ENCODE measurements at places on chromosomes 3 and 15.

GRCh38 chr3:46628901-46629369 lies 16.6 kb downstream of the FAM240A start:
- DNase-seq: no peak

GRCh38 chr3:194880940-194881925 lies 195.6 kb downstream of the FAM43A start:
- no peak for DNase-seq

DNA sequence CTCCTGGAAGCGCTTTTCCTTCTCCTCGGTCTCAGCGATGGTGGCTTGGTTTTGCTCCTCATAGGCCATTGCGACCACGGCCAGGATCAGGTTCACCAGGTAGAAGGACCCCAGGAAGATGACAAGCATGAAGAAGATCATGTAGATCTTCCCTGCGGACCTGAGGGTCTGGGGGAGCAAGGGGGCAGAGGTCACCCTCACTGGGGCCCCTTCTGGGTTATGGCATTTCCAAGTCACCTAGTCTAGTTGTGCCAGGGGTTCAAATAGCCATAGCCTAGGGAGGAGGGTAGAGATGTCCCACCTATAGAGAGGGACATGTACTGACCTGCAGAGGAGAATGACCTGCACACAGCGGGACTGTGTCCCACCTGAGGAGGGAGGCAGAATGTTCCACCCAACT lies 43.5 kb downstream of the SCN5A start:
- DNase-seq: no peak

- no peak for DNase-seq
Measured at GRCh38 chr3:116050311-116050915, 394.9 kb downstream of the LSAMP start.

DNA sequence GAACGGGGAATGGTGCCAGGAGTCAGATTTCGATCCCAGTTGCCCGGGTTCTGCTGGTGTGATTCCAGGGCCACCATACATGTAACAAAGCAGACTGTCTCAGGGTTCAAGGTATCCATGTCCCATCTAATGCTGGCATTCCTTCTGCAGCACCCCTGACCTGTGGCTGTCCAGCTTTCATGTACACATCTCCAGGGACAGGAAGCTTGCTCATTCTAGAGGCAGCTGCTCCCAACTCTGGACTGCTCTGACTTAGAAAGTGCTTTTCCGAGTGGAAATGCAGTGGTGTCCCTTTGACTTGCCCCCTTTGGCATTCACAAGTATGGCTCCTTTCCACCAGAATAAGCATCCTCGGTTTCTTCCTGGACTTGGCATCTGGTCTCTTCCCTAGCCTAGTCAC lies 30.9 kb downstream of the PML start:
- DNase-seq: no peak

- DNase-seq: no peak
Measured at GRCh38 chr3:169774186-169774585, 990 bp downstream of the MYNN start.

DNA sequence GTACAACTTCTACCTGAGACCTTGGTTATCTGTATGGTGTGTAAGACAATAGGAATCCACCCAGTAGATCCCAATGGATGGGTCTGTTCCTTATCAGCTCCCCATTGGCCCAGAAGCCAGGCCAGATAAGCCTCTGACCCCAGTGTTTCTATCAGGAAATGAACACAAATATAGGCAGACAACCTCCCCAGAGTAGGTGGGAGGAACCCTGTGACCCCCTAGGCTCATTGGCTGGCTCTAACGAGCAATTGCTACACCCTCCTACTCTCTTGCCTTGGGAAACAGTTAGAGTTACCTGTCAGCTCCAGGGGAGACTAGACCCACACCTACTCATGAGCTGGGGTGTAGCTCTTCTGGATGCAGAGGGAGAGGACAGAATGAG lies 299.9 kb downstream of the UACA start:
- DNase-seq: no peak

GRCh38 chr3:127254730-127255129 lies 33.1 kb downstream of the PRR20G start:
- no peak for DNase-seq

DNA sequence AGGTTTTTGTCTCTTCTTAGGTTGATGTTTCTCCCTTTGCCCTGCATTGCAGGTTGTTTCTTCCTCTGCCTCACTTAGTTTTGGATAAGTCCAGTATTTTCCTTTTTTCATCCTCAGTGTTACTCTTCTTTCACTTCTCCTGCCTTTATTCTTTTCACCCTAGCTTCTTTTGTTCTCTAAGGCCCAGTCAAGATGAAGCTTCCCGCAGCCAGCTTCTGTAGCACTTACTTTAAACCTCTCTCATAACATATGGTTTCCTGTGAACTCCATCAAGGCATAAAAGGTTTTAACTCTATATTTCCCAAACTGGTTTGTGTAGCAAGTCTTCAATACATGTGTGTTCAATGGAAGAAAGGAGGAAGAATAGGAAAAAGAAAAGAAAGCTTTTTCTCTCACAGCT lies 54.1 kb downstream of the TP63 start:
- DNase-seq: no peak

DNA sequence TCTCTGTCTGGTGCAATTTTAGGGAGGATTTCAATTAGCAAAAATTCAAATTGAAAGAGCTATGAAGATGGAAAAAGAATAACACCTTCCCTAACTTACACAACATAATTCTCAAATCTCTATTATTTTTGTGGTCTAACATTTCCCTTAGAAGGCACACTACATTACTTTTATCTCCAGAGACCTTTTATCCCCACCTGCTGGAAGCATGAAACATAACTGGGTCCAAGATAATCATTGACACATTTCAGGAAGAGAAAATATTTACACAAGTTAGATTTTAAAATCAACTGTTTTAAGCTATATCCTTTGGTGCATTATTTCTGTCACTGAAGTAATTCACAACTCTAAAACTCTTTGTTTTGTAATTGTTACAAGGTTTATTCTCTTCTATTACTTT lies 779.5 kb downstream of the ROBO1 start:
- no peak for DNase-seq

DNA sequence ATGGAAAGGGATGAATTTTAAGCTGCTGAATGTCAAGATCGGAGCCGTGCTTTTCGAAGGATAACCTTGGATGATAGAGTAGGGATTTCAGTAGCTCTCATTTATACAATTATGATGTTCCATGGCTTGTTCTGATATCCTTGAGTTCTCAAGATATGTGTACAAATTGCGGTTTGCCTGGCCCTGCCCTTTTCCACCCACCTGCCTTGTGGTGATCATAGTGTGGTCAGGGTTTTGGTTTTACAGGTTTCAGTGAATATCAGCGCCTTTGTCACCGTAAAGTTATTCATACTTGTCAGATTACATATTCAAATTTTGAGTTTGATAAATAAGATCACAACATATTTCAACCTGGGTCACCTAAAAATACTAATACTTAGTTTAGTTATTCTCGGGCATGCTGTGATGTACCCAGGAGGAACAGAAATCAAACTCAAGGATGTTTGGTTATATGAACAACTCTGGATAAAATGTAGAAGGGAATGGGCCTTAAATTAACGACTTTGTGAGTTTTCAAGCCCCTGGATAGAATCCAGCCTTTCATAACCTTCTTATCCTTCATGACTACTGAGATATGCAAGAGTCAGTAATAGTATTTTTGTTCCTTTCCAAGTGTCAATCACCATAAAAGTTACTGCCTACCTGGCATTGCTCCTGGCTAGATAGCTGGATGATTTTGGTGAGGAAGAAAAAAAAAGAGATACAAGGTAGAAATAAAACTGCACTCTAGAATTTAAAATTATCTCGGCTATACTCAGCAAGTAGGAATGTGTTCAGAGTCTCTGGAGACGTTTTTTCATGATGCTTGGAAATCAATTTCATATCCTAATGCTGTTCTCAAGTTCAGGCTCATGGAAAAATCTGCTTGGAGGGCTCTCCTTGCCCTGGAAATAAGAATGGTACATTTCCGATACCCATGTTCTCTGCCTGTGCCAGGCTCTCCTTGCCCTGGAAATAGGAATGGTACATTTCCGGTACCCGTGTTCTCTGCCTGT lies 209.2 kb upstream of the TPRG1 start:
- DNase-seq: no peak

GRCh38 chr15:66882251-66883020 lies 180.4 kb downstream of the SMAD6 start:
- DNase-seq: no peak

GRCh38 chr3:119580067-119580760 lies 922 bp downstream of the ADPRH start:
- peak; percentile 27 for DNase-seq

- DNase-seq: no peak
Measured at GRCh38 chr3:53730576-53730975, 115.6 kb downstream of the CHDH start.

DNA sequence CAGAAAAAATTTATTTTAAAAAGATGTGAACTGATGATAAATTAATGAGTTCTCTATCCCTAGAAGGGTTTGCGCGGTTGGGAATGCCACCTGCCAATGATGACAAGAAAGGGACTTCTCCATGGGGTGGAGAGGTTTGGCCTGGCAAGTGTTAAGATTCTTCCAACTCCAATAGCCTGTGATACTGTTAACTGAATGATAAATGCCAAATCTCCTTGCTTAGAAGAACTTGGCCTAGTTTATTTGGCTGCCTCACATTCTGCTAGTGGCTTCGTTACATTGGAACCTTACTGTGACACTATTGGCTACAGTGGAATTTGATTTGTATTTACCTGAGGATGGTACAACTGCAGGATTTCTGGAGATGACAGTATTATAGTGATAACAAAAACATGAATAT lies 91.7 kb upstream of the CCNL1 start:
- DNase-seq: no peak

DNA sequence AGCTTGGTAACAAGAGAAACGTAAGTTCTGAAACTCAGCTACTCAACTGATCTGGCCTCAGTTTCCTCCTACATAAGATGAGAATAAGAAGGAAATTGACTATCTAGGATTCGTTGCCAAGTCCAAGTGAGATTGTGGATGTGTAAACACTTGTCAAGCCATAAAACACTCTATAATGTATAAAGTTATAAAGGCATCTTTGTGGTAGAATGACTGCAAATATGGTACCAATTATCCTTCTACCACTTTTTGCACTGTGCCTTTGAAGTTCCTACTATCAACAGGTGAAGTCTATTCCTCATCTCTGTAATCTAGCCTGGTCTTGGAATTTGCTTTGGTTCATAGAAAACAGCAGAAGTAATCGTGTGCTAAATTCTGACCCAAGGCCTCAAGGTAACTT lies 138.2 kb downstream of the GADL1 start:
- no peak for DNase-seq

DNA sequence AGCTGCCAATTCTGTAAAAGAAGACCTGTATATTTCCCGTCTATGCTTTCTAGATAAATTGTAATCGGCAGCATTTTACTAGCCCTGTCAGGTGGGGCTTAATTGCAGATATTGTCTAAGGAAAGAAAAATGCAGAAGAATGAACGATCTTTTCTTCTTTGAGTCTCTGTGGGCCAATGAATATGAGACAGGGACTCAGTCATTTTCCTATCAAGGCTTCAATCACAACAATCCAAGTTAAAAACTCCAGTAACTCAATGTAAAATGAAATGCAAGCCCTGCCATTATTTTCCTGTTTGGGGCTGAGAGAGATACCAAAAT lies 313.9 kb downstream of the MECOM start:
- no peak for DNase-seq

DNA sequence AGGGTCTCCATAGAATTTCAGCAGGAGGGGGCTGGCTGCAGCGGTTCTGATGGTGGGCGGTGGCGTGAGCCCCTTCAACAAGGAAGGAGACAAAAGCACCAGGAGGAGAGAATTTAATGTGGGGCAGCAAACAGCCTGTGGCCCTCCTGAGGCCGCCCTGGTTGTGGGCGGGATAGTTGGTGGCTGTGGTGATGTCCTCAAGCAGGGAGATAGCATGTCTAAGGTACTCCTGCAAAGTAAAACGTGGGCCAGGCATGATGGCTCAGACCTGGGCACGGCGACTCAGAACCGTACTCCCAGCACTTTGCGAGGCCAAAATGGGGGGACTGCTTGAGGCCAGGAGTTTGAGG lies 94.0 kb downstream of the LRRK1 start:
- DNase-seq: no peak

DNA sequence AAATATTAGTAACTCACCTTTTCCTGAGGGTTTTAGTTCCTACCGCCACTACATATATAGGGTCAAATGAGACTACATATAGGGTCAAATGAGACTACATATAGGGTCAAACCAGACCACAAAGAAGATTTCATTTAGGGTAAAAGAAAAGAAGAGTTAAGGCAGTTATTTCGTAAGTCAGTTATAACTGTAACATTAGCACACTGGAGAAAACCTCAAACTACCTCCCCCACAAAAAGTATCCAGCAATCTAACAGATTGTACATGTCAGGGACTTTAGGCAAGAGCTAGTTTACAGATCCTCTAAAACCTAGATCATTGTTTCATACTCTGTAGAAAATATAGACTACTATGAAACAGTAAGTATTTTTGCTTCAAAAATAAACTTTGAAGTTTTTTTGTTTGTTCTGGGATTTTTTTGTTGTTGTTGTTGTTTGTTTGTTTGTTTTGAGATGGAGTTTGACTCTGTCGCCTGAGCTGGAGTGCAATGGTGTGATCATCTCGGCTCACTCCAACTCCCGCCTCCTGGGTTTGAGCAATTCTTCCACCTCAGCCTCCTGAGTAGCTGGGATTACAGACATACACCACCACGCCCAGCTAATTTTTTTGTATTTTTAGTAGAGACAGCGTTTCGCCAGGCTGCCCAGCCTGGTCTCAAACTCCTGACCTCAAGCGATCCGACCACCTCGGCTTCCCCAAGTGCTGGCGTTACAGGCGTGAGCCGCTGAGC lies 92.4 kb upstream of the CGNL1 start:
- DNase-seq: no peak

DNA sequence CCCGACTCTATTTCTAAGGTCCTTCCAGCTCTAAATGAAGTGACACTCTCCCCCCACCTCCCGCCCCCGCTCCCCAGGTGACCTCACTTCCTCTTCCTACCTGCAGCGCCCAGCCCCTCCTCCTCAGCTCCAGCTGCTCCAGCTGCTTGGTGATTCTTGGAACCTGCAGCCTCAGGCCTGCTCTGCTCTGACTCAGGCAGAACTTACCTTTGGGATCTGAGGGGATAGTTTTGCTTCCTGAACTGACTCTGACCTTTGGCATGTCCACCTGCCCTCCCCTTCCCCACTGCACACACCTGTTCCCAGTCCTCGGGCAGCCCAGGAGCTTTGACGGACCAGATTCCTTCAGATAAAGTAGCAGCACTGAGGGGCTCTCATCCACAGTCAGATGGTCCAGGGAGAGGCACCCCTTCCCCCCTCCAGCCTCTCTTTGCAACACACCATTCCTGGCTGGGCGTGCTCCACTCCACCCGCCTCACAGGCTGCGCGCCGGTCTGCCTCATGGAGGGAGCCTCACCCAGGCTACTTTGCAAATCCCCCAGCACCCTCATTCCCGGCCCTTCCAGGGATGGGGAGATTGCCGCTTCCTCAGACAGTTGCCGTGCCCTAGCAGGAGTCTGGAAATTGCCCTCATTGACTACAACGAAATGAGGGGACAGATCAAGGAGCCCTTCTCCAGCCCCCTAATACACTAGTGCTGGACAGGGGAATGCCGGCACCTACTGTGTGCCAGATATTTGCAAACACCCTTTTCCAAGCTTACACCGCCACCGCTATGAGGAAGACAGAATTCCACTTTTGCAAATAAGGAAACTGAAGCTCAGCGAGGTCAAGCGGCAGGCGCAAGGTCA lies 692 bp upstream of the C15orf39 start:
- peak; percentile 69 for DNase-seq

GRCh38 chr3:179005706-179006105 lies 65.9 kb downstream of the ZMAT3 start:
- no peak for DNase-seq
